Effector memory CD8-positive, alpha-beta T cell (primary cell): ENCODE measurements at places on chromosomes 16 and 17.

- H3K27me3 ChIP-seq: no peaks in the 10 kb centered on the region
- peaks cover 14% of the 10 kb centered on the region for H3K4me1 ChIP-seq
- no peak overlapping the region for H3K4me3 ChIP-seq
- no peak overlapping the region for H3K27ac ChIP-seq
- no peak for DNase-seq
- peaks cover 73% of the 10 kb centered on the region for H3K36me3 ChIP-seq
These were observed 2.5 kb downstream of the PSME3 start for GRCh38 chr17:42835732-42836131.

DNA sequence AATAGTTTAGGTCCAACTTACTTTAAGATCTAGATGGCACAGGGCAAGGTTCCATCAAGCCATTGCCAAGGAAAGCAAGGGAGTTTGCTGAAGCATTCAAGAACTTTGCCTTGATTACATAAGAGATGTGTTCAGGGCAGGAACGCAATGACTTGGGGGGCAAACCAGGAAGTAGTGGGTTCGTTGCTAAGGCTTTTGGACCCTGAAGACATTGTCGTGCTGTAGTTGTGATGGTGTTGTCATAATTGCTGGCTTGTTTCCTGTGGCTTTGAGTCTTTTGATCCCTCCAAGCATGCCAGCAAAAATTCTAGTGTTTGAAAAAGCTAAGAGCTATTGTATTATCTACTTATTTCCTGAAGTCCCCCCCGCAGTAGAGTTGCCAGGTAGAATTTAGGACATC, 70.7 kb upstream of the HNF1B start:
- no peak for DNase-seq
- no peak overlapping the region for H3K27ac ChIP-seq
- no peaks in the 10 kb centered on the region for H3K36me3 ChIP-seq

DNA sequence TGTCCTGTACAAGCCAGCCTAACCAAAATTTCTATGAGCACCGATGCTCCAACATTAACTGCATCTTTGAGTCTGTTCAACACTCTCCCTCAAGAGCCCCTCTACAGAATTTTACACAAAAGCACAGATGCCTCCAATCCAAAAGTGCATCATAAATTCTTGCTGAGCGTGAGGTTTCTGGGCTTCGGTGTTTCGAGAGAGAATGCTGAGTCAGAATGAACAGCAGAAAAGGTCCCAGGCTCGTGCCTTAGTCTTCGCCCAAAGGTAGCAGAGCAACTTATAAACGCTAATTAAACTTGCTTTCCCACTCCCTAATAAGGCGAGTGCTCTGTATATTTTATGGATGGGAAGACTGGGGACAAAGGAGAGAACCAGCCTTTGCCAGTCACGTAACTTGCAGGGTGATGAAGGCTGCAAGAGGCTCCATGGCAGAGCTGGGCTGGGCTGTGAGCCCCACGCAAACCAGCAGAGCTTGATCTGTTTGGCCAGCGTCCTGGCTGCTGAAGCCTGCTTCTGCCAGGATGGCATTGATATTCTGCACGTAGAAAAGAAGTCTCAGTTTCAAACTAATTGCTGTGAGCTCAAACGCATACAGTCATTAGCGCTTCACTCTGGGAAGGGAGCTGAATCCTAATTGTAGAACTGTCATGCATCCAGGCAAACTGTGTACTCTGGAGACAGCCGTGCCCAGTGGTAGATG, 138.5 kb downstream of the DNAH9 start:
- H3K27me3 ChIP-seq: no peaks in the 10 kb centered on the region
- no peaks in the 10 kb centered on the region for H3K4me1 ChIP-seq
- no peak overlapping the region for H3K4me3 ChIP-seq
- no peak for DNase-seq
- H3K27ac ChIP-seq: no peak overlapping the region

- H3K27me3 ChIP-seq: no peaks in the 10 kb centered on the region
- H3K4me1 ChIP-seq: peaks cover 26% of the 10 kb centered on the region
- H3K36me3 ChIP-seq: peaks cover 12% of the 10 kb centered on the region
- no peak overlapping the region for H3K27ac ChIP-seq
- H3K4me3 ChIP-seq: peak overlapping the region; percentile 58
These were observed 1.9 kb downstream of the NAGLU start for GRCh38 chr17:42537826-42538451.

- H3K27me3 ChIP-seq: no peaks in the 10 kb centered on the region
- H3K4me3 ChIP-seq: peak overlapping the region; percentile 88
- peak overlapping the region; percentile 89 for H3K27ac ChIP-seq
These were observed 1.4 kb downstream of the GIT1 start for GRCh38 chr17:29588017-29588561.

- H3K27ac ChIP-seq: no peak overlapping the region
- H3K4me3 ChIP-seq: no peak overlapping the region
- no peak for DNase-seq
- no peaks in the 10 kb centered on the region for H3K4me1 ChIP-seq
- no peaks in the 10 kb centered on the region for H3K36me3 ChIP-seq
These were observed 26.9 kb upstream of the TENT4B start for GRCh38 chr16:50126183-50126582.

DNA sequence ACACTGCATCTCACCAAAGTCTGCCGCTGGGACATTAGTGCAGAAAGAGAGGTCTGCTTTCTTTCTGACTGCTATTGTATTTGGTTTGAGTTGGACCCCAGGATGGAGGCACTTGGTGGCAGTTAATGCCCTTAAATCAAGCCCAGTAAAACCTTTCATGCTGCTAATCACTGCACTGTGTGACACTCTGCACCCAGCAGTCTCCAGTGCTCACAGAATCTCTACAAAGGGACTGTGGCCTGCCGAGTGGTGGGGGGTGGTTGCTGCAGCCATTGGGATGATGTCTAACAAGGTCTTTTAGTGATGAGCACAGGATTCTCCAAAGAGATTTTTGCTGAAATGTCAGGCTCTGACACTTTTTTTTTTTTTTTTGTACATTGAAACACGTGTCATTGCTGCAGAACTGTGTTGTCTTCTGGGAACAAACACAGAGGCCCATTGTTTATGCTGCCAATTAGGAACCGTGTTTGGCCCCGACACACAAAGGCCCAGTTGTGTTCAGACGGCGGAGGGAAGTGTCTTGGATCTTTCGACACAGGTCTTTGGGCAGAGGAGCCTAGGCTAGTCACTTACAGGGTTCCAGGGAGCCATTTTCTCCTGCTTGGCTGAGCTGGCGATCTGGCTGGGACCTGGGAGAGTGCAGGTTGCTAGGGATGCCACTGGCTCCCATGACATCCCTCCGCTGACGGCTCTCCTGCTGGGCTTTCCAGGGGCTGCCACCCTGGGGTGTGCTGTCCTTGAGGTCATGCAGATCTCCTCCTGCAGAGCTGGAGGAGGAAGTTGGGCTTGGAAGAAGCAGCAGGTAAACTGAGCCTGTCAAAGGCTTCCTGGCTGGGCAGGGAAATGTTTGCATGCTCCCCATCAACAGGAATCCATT, 16.2 kb upstream of the TNRC6C start:
- no peak for DNase-seq
- no peaks in the 10 kb centered on the region for H3K4me1 ChIP-seq
- no peak overlapping the region for H3K4me3 ChIP-seq
- no peaks in the 10 kb centered on the region for H3K36me3 ChIP-seq
- peaks cover 19% of the 10 kb centered on the region for H3K27me3 ChIP-seq

DNA sequence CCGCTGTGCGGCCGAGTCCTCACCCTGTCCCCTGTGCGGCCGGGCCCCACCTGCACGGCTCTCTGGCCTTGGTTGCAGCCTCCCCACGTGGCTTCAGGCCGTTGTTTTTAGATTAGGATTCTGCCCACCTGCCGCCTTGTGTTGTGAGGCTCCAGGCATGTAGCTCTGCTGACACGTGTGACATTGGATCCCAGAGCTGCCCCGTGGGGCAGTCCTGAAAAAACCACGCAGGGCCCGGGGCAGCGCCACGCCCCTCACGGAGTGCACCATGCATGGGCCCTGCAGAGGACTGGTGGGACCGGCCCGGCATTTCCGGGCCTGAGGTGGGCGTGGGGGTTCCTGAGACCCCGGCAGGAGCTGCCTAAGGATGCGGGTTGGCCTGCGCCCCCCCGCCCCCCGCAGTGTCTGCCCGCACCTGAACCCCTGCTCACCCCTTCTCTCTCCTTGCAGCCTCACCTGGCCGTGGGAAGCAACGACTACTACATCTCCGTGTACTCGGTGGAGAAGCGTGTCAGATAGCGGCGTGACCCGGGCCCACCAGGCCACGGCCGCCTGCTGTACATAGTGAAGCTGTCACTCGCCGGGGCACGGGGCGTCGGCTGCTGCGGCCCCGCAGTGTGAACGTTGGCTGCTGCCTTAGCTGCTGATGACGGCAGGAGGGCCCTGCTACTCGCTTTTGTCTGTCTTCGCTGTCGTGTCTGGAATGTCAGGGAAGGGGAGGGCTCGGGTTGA, 27.7 kb upstream of the CHMP6 start:
- no peaks in the 10 kb centered on the region for H3K4me1 ChIP-seq
- H3K4me3 ChIP-seq: no peak overlapping the region
- H3K27me3 ChIP-seq: no peaks in the 10 kb centered on the region
- no peak for DNase-seq

- peaks cover 14% of the 10 kb centered on the region for H3K36me3 ChIP-seq
- H3K4me1 ChIP-seq: no peaks in the 10 kb centered on the region
- no peak for DNase-seq
- peaks cover 6% of the 10 kb centered on the region for H3K27me3 ChIP-seq
- peak overlapping the region; percentile 29 for H3K27ac ChIP-seq
- H3K4me3 ChIP-seq: no peak overlapping the region
These were observed 63.0 kb downstream of the PGS1 start for GRCh38 chr17:78441271-78441971.

GRCh38 chr16:67241008-67241900, 6.0 kb downstream of the FHOD1 start:
- no peak for DNase-seq
- H3K27me3 ChIP-seq: no peaks in the 10 kb centered on the region
- H3K27ac ChIP-seq: peak overlapping the region; percentile 49
- no peak overlapping the region for H3K4me3 ChIP-seq
- peaks cover 26% of the 10 kb centered on the region for H3K36me3 ChIP-seq
- H3K4me1 ChIP-seq: peaks cover 20% of the 10 kb centered on the region

- H3K36me3 ChIP-seq: peaks cover 2% of the 10 kb centered on the region
- no peaks in the 10 kb centered on the region for H3K27me3 ChIP-seq
These were observed 150.7 kb downstream of the SOCS1 start for GRCh38 chr16:11105038-11105903.

- H3K27me3 ChIP-seq: no peaks in the 10 kb centered on the region
- peak overlapping the region; percentile 37 for H3K4me3 ChIP-seq
- H3K36me3 ChIP-seq: peaks cover 52% of the 10 kb centered on the region
- H3K27ac ChIP-seq: peak overlapping the region; percentile 98
- peaks cover 62% of the 10 kb centered on the region for H3K4me1 ChIP-seq
These were observed 5.5 kb downstream of the MAP2K3 start for GRCh38 chr17:21289902-21290571.

DNA sequence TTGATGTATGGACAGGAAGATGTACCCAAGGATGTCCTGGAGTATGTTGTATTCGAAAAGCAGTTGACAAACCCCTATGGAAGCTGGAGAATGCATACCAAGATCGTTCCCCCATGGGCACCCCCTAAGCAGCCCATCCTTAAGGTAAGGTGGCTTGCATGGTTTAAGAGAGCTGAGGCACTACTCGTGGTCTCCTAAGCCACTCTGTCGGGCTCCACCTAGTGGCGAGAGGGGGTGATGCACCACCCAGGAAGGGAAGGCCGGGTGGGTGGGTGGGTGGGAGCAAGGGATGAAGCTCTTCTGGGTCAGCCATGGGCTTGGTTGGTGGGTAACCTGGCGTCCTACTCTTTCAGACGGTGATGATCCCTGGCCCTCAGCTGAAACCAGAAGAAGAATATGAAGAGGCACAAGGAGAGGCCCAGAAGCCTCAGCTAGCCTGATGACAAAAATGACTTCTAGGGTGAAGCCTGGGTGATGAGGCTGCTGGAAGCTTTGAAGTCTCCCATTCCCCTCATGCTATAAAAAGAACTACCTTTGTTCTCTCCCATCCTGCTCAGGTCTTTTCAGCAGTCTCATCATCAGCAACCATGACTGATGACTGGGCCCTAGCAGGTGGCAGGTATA, 21.5 kb downstream of the GPR179 start:
- no peak overlapping the region for H3K27ac ChIP-seq
- peaks cover 19% of the 10 kb centered on the region for H3K36me3 ChIP-seq
- H3K4me1 ChIP-seq: no peaks in the 10 kb centered on the region
- no peak overlapping the region for H3K4me3 ChIP-seq
- peak; percentile 66 for DNase-seq

GRCh38 chr16:65834688-65835087, 531.8 kb upstream of the CDH5 start:
- H3K36me3 ChIP-seq: no peaks in the 10 kb centered on the region
- no peak overlapping the region for H3K27ac ChIP-seq
- H3K4me3 ChIP-seq: no peak overlapping the region
- no peak for DNase-seq
- no peaks in the 10 kb centered on the region for H3K27me3 ChIP-seq
- H3K4me1 ChIP-seq: no peaks in the 10 kb centered on the region

DNA sequence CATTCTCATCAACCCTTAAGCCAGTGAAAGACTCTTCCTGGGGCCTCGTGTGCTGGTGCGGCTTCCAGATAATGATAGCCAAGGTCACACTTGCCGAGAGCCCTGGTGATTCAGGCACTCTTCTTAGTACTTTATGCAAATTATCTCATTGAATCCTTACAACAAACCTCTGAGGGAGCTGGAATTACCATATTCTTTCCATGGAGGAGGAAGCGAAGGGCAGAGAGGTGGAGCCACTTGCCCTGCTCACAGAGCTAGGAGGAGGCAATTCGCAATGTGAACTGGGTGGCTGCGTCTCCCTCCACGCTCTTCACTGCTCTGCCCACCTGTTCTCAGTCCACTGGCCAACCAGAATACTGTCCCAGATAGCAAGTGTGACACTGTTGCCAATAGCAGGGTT, 409.7 kb downstream of the SNX29 start:
- H3K4me1 ChIP-seq: peaks cover 5% of the 10 kb centered on the region
- H3K36me3 ChIP-seq: peaks cover 3% of the 10 kb centered on the region
- DNase-seq: no peak
- H3K4me3 ChIP-seq: no peak overlapping the region

DNA sequence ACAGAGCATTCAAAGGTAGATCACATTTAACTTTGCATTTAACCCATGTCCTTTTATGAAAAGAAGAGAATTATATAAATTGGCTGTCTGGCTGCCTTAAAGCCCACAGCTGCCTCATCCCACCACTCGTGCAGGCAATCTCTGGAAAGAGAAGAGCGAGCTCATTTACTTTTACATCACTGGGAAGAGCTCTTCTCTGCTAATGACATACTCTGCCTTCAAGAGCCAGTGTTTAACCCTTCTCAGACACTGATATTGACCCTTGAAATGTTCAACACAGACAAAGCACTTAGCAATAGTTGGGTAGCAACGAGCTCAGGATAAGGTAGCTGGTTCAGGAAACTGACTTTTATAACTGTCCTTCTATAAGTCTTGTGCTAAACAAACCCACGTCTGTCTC, 6.8 kb downstream of the KRT38 start:
- no peak overlapping the region for H3K27ac ChIP-seq
- DNase-seq: no peak
- H3K27me3 ChIP-seq: peaks cover 35% of the 10 kb centered on the region
- peaks cover 2% of the 10 kb centered on the region for H3K4me1 ChIP-seq
- H3K36me3 ChIP-seq: no peaks in the 10 kb centered on the region

DNA sequence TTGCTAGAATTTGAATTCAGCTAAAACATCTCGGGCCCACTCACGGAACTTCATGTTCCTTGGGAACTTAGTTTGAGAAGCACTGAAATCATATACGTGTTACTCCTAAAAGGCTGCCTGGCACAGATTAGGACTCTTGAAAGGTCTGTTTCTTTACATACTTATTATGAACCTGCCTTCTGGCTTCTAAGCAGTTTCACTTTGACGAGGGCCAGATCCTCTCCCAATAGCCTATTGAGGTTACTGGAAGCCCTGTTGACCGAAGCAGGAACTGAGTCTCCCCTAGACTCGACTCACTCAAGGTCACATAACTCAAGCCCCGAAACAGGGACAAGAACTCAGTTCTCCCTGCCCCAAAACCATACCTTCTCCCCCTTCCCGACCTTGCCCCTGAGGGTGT, 121.9 kb upstream of the PLCG2 start:
- H3K36me3 ChIP-seq: peaks cover 31% of the 10 kb centered on the region
- H3K4me3 ChIP-seq: no peak overlapping the region
- DNase-seq: no peak
- H3K4me1 ChIP-seq: peaks cover 2% of the 10 kb centered on the region
- H3K27me3 ChIP-seq: no peaks in the 10 kb centered on the region
